ENCODE measurements at places on chromosomes 11 and 22.

DNA sequence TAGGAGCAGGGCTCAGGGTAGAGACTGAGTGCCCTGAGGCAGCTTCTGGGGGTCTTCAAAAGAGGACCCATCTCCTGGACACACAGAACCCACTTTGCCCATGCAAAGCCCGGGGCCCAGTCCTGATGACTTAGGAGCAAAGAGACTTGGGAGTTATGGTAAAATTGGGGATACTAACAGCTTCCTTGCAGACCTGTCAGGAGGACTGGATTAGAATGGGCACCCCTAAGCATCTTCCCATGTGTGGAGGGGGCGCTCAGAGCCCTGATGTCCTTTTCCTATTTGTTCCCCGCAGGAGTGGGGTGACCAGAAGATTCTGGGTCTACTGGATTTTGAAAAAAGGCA is 100.0 kb downstream of the WNT7B start:
- no peak for DNase-seq

- no peak for DNase-seq
Measured at GRCh38 chr22:32926600-32926999, 125.1 kb downstream of the TIMP3 start.

DNA sequence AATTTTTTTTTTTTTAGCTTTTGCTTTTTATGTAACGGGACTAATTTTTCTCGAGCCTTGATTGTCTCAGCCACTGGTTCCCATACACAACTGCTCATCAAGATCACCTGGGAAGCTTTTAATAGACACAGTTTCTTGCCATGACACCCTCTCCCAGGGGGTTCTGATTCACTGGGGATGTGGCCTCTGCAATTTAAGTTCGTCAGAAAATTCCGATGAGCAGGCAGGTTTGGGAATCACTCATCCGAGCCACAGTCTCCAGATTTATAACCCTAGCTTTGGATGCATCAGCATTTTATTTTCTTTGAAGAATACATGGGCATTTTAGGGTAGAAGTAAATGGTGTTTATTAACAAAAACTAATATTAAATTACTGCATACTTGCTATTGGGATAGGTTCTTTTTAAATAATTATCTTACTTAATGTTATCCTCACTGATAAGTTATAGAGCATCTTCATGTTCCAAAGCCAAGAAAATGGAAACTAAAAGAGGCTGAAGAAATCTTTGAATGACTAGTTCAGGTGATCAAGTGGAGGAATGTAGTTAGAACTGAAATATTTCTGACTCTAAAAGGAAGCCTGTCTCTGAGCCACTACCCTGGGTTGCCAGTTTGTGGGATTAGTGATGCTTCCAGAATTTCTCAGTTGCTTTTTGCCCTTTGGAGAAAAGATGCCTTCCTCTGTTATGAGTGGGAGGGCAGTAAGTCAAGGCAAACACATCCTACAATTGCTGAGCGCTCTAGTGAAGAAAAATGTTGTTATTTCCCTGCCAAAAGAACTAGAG is 319.0 kb downstream of the DDX10 start:
- no peak for DNase-seq

DNA sequence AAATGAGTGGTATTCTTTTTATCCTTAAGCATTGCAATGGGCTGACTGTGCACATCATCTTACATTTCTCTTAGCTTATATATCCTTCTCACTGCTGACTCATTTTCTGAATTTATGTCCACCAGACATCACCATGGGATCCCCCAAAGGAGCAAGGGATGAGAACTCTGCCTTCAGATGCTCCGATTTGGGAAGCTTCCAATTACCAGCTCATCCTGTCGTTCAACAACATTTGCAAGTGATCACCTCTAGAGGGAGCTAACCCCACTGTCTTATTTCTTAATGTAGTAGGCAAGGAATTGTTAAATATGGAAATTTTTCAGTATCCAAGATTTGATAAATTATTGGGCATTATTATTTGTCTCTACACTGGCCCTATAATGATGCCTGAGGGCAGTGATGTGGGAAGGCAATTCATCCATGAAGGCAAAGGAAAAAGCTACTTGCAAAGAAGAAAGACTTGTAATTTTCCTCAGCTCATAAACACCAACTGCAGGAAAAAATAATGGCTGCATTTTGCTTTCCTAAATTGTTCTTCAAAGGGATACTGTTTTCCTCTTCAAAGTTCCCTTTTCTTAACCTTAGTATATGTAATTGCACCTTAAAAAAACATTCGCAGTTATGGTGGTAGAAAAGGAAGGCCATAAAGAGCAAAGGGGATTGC is 102.4 kb upstream of the FSHB start:
- no peak for DNase-seq

DNA sequence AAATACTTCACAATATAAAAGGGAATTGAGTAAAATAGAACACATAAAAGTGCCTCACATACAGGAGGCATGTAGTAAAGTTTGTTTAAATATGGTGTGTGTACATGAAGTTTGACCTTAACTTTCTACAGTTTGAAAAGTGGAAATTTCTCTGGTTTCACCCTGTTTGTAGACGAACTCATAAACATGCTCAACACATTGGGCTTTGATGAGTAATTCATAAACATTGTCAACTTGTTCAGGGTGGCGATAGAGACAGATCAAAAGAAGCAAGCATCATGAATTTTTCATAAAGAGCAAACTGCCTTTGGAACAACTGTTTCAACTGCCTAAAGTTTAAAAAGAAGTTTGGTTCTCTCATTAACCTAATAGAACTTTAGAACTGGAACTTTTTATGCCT is 9.1 kb downstream of the SLN start:
- DNase-seq, result no peak

DNA sequence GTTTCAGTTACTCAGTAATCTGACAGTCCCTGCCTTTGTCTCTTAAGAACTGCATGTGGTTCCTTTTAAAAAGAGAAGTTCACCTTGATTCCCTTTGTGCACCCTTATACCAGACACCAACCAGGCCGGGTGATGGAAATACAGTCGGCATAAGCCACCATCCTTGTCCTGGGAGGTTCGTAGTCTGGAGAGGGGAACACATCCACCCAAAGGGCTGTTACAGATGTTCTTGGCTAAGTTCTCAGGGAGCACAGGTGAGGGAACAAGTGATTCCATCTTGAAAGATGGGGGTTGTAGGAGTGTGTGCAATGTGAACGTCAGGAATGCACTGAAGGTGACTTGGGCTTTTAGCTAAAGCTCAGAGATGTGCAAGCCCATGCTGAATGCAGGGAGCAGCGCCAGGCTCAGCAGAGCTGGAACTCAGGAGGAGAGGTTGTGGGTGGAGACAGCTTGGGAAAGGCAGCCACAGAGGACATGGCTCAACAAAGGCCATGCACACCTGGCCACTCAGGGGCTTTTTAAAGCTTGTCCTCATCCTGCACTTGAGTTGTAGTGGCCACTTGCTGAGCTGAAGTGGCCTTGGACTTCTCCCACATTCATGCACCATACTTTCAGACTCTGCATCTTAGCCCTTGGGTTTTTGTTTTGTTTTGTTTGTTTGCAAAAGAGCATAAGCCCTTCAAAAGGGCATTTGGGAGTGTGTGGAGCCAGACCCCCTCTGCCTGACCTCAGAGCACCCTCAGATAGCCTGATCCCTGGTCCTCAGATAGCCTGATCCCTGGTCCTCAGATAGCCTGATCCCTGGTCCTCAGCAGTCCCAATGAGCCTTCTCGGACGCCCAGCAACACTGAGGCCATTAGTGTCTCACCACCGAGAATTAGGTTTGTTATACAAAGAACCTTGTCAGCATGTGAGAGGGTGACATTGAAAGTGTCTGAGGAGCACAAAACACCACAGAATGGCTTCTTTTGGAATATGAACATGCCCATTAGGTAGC is 12.7 kb upstream of the TMA7B start:
- no peak for DNase-seq

GRCh38 chr22:30427871-30428270 is 2.3 kb downstream of the MTFP1 start:
- no peak for DNase-seq

- no peak for DNase-seq
Measured at GRCh38 chr11:37182031-37182430, 584.0 kb upstream of the RAG2 start.

- DNase-seq, result no peak
Measured at GRCh38 chr11:47992959-47993820, 12.8 kb downstream of the PTPRJ start.

DNA sequence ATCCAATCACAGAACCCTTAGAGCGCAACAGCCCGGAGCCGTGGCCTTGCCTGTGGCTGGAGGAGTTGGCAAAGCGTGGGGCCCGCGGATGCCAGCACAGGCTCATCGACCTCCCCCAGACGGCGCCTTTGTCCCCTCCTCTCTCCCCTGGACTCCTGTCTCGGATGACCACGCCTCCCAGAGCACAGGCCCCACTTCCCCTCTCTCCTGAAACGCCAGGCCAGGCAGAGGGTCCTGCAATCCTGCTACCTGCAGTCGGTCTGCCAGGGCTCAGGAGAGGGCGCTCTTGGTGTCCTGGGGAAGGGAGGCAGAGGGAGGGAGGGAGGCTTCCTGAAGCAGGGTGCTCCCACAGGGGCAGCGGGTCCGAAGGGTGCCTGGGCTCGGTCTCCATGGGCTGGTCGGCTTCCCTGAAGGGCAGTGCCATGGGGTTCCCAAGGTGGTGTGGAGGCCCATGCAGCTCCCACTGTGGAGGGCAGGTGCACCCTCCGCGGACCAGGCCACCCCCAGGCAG is 16.6 kb upstream of the TTLL12 start:
- no peak for DNase-seq
